ENCODE measurements at places on chromosomes 7 and 10.
A peak's percentile ranks its signal among the peaks of the same experiment; 100 is the strongest.

DNA sequence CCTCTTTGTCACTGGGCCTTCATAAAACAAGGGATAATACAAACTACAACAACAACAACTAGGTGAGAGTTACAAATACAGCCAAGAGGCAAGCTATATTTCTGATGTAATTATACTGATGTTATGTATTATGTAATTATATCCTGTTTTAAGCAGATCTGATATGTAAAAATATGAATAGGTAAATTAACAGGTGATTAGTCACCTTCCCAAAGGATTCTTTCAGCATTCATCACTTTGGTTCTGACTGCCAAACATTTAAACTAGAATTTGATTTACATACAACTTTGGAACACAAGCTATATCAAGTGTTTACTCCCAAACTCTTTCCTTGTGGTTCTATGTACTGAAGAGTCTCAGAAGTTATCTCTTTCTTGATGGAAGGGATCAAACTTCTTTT is 53.7 kb downstream of the BEND7 start:
- DNase-seq: no peak

- DNase-seq: no peak
Measured at GRCh38 chr10:120614680-120615079, 157.7 kb downstream of the PLPP4 start.

DNA sequence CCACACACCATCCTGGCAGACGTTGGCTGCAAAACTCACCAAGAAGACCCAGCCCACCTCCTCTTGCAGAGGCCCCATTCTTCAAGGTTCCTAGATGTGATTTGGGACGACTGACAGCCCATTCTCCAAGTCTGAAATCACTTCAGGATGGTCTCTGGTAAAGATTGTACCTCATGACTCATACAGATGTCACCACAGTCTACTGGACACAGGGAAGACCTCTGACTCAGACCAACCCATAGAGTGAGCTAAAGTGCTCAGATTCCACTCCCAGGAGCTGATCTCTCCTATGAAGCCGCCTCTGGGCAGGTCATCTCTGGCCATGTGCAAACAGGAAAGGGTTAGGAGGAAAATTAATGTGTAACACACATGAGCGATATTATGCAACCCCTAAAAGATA is 102.4 kb upstream of the VWC2 start:
- DNase-seq: no peak

DNA sequence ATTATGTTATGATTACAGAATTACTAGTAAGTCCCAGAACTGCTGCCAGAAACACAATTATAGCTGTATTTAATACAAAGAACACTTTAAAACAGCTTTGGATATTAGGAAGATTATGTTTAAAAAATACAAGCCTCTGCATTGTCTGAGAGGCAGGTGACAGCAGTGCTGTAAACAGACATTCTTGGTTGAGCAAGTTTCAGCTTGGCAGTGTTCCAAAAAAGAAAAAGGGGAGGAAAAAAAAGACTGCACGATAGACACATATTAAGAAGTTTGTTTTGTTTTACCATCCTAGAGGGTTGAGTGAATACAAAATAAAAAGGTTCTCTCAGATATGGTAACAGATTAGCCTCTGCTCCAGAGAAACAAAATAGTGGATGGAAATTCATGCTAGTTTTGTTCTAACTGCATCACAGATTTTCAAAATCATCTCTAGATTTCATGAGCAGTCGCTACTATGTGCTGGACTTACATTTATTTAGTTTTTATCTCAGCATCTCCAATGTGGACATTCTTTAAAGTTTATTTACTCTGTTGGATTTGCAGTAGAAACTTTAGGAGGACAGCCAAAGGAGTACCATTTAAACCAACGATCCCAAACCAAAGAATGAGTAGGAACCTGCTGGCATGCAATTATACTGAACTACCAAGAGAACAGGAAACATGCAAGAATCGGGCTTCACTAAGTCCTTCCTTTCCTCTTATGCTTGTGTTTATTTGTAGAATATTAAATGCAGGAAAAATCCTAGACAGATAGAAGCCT is 9.0 kb downstream of the FAM204A start:
- no peak for DNase-seq

DNA sequence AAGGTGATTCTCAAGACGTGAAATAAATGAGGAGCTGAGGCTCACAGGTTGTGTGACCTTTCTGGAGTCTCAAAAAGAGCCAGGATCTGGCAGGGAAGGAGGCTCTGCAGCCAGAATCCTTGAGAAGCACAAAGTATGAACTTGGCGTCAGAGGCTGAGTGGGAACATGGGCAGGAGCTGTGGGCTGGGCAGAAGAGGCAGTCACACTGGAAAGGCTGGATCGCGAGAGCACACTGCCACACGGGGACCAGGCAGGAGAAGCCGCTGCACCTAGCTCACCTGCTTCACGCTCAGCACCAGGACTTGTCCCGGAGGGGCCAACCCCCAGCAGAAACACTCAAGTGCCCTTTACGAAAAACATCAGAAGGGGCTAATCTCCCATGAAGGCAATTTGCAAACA is 535.0 kb downstream of the TNS3 start:
- no peak for DNase-seq

GRCh38 chr7:104444017-104444416 is 115.6 kb downstream of the LHFPL3 start:
- no peak for DNase-seq

- no peak for DNase-seq
Measured at GRCh38 chr7:42930889-42931288, 1.1 kb downstream of the PSMA2 start.

GRCh38 chr7:36819639-36820038 is 95.3 kb upstream of the AOAH start:
- DNase-seq: no peak

- no peak for DNase-seq
Measured at GRCh38 chr7:80622541-80622940, 15.9 kb upstream of the CD36 start.

- no peak for DNase-seq
Measured at GRCh38 chr7:17293481-17293880, 5.0 kb upstream of the AHR start.

- DNase-seq: peak; percentile 58
Measured at GRCh38 chr10:123995461-123996131, 97.8 kb downstream of the CHST15 start.

DNA sequence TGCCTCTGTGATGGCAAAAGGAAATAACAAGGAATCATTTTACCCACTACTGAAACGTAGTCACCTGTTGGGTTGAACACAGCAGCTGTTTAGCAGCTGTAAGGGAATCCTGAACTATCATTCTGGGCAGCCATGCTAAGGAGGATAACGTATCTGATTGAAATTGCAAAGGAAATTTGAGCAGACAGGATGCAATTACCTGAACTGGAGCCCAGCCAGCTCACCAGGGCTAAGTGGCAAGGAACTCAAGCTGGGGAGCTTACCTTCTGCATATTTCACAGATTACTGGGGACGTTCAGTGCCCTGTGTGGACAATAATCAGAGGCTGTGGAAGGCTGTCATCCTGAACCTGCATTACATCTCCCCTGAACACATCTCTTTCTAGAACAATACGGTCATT is 650.5 kb downstream of the SORCS3 start:
- DNase-seq: no peak

DNA sequence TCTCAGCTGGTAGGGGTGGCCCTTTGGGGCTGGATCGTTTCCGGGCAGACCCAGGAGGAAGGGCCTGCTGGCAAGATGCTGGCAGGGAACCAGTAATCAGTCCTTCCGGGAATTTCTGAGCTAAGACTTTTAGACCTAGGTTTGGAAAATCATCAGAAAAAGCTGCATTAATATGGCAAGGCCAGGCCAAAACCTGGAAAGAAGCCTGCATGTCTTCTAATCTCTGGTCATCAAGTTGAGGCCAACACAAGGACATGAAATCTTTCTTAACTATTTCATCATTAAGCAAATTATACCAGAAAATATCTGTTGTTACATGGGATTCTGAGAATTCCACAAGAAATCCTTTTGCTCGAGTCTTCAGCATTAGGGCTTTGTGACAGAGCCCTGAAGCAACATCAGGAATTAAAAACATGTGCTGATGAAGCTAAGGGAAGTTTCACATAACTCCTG is 19.9 kb downstream of the CPA1 start:
- DNase-seq: no peak

DNA sequence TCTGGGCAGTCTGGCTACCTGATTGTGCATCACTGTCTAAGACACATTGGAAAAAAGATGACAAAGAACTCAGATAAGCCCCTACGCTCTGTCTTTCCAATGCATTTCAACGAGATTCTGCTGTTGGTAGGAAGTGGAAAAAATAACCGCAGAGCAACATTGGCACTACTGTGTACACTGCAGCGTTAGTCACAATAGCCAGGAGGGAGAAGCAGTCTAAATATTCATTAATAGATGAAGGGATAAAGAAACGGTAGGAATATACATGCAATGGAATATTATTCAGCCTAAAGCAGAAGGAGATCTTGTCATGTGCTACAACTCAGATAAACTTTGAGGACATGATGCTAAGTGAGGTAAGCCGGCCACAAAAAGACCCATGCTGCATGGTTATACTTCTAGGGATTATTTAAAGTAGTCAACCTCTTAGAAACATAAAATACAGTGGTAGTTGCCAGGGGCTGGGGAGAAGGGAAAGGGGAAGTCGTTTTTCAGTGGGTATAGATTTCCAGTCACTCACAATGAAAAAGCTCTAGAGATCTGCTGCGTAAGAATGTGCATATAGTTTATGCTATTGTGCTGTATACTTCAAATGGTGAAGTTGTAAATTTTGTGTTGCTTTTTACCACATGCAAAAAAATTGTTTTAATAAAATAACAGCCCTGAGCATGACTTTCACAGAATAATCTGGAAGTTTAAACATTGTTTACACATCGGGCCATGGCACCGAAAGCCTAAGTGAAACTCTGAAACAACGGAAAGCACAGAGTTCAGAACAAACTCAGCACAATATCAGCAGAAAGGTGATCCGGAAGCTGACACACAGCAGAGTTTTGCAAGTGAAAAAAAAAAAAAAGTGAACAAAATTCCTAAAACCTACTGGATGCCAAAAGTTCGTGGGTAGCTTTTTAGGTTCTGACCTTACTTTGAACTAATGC is 40.1 kb downstream of the ELMO1 start:
- DNase-seq: no peak

- DNase-seq: no peak
Measured at GRCh38 chr10:23439452-23439960, 631 bp downstream of the OTUD1 start.

- DNase-seq: no peak
Measured at GRCh38 chr10:49549640-49550346, 10.9 kb upstream of the ERCC6 start.

GRCh38 chr10:131646551-131647525 is 254.0 kb upstream of the PPP2R2D start:
- no peak for DNase-seq

GRCh38 chr7:40694991-40695390 is 560.2 kb downstream of the SUGCT start:
- no peak for DNase-seq

DNA sequence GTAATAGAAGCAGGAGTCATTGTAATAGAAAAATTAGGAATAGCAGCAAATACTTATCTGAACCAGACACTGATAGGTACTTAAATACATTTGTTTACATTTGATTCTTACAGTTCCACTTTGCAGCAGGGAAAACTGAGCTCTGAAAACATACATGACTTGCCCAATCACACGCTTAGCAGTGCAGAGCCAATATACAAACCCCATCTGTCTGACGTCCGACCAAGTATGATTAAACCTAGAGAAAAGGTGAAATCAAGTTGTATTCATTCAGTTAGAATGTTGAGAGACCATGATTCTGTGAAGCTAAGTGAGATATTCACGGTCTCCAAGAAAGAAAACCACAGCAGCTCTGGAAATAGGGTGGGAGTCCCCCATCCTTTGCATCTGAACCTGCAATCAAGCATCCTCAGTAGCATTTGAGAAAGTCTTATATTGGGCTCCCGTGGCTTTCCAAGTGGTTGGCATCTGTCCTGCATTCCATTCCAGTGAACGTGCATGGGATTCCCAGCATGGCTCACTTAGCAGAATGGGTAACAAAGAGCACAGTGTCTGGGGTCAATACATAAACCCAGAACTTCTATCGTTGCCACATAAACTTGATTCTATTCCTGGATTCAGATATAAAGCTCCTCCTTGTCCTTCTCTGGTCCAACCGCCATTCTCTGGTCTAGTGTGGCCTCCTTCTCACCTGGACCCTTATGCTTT is 148.7 kb upstream of the RSU1 start:
- DNase-seq: no peak

DNA sequence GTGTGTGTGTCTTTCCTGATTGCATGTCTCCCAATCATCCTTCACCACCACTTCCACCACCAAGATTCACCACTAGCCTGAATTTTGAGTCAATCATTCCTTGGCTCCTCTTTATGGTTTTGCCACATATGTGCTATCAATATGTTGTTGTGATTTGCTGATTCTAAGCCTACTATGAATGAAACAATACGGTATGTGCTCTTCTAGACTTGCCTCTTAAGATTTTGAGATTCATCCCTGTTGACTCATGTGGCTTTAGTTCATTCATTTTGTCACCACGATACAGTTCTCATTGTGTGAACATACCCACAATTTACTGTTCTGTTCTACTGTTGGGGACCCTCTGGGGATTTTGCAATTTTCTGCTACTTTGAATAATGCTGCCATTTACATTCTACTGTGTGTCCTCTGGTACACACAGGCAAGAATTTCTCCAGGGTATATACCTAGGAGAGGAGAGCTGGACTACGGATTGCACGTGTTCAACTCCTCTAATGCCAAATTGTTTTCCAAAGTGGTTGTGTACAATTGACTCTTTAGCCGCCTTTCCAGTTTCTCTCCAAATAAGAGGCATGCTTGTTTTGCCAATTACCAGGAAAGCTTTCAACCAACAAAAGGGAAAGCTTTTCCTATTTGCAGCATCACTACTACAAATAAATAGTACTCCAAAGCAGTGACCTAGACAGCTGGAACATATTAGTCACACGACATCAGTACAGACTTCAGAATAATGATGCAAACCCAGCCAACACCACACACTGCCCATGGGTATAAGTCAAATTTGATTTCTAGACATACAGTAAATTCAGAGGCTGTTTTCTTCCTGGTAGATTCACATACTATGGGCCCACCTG is 30.0 kb downstream of the SGMS1 start:
- DNase-seq: no peak

DNA sequence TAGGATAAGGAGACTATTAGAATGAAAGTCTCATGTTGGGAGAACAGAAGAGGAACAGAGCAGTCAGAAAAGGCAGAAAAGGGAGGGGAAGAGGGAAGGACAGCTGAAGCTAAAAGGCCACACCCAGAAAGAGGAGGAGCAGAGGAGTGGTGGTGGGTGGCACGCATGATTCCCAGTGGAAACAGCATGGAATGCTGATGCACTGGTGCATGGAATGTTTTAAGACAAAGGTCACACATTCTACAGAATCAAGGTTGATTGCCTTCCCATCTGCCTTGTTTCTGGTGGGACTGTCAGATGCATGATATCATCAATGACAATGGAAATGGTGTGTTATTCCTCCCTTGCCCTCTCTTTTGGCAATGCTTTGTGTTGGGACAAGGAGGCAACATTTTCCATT is 285.4 kb upstream of the MKI67 start:
- DNase-seq: no peak

DNA sequence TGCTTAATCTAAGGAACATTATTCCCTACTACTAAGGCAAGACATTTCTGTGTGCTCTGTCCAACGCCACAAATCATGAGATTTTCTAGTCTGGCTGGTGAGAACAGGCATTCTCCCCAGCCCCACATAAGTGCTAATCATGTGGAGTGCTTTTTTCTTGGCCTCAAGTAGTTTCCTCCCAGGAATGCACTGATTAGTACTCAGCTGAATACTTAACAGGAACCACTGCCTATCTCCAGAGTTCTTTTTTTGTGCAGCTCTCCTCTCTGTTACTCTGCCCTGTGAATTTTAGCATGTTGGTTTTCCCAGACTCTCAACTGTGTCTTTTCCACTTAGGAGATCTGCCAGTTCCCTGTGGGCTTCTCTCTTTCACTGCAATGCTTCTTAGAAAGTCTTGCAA is 1098.5 kb upstream of the LRRTM3 start:
- no peak for DNase-seq
